Kasumi-1 (cell line): ENCODE measurements at places on chromosomes 1 and 21.

DNA sequence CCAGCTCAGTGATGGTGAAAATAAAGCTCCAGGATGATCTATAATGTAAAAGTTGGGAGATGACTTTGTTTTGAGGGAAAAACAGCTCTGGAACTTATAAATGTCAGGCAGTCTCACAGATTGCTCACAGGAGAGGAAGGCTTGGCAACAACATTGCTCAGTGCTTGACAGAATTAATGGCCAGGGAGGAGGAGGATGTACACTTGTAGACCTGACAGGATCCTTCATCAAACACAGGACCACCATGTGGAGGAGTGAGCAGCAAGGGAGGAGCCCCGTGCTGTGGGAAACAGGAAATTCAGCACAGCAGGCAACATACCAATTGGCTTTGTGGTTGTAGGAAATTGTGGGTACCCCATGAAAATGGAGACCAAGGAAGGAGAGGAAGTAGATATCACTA, 291.8 kb upstream of the CAMK1G start:
- no peak for DNase-seq

GRCh38 chr1:3245344-3245743, 176.3 kb downstream of the PRDM16 start:
- DNase-seq = no peak

GRCh38 chr1:119656410-119656955, 8.4 kb upstream of the ZNF697 start:
- DNase-seq = no peak

GRCh38 chr1:193633093-193633492, 446.7 kb upstream of the B3GALT2 start:
- no peak for DNase-seq

GRCh38 chr1:47510282-47510811, 72.5 kb downstream of the FOXD2 start:
- no peak for DNase-seq
